ENCODE measurements at places on chromosomes 16 and 17.

DNA sequence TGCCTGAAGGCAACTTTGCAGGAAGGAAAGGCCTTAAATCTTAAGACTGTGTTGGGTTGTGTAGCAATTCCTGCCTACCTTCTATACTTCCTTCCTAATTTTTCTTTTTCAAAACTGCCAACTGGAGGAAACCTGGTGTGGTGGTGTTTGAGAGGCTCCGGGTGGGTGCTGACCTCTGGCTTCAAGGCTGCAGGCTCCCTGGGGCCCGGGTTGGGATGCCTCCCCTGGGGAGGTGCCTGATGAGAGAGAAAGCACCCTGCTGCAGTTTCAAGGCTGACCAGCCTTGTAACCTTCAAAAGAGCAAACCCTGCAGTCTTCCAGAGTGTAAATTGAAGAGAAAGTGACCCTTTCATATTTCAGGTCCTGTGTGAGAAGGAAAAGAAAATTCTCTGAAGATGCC, 55.9 kb downstream of the MSI2 start:
- DNase-seq, result no peak

DNA sequence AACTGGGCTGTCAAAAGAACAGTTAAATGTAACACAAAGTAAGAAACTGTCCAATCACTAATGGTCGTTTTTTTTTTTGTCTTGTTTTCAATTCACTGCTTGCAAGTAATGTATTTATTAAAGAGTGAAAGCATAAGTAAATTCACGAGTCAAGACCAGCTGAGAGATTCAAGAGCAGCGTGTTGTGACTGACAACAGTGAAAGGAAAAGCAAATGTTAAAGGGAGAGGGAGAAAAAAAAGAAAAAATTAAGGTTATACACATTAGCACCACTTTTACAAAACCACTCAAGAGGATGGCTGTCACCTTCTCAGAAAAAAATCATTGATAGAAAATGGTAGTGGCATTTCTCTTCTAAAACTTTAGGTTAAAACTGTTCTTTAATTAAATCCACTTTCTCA, 36.1 kb downstream of the GPATCH8 start:
- no peak for DNase-seq

DNA sequence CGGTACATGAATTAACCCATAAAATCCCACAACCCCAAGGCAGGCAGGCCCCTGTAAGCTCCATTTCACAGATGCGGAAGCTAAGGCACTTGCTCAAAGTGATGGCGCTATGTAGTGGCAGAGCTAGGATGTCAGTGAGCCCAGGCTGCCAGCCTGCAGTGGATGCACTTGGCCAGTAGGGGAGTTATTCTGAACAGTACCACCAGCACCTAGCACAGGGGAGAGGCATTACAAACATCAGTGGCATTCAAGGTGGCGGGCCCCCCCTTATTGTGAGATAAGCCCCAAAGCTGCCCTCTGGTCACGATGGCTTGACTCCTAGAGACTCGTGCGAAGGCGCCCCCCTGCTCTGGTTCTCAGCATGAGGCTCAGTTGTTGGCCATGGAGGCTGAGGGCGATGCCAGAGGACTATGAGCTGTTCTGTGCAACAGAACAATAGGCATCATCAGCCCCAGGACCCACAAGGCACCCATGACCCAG, 33.8 kb downstream of the GTF3C1 start:
- DNase-seq, result peak; percentile 67

DNA sequence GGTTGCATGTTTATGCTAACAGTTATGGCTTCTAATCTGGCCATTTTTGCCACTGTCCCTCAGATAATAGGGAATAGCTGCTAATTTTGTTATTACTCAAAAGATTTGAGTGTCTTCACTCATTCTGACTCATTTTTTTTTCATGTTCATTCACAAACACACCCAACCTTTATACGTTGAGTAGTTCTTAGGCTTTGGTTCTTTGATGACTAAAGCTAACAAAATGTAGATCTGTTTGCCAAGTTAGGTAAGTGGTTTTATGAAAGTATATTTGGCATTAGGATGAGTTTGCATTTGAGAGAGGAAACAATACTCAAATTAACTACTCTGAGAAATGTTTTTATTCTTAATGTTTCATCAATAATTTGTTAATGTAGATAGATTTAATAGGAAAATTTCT, 3.6 kb downstream of the MAP2K4 start:
- DNase-seq, result no peak

- DNase-seq, result no peak
These were observed 12.4 kb upstream of the ZNF19 start for GRCh38 chr16:71501547-71501946.

- no peak for DNase-seq
These were observed 110.1 kb downstream of the YPEL2 start for GRCh38 chr17:59441464-59442096.

- no peak for DNase-seq
These were observed 83.7 kb downstream of the SALL1 start for GRCh38 chr16:51067352-51067751.
